Stimulated activated CD8-positive, alpha-beta memory T cell treated with anti-CD3 and anti-CD28 coated beads, Interleukin-7, amount 100 ng/mL, for 1 hour (primary cell): ENCODE measurements at places on chromosomes 13 and 19.

DNA sequence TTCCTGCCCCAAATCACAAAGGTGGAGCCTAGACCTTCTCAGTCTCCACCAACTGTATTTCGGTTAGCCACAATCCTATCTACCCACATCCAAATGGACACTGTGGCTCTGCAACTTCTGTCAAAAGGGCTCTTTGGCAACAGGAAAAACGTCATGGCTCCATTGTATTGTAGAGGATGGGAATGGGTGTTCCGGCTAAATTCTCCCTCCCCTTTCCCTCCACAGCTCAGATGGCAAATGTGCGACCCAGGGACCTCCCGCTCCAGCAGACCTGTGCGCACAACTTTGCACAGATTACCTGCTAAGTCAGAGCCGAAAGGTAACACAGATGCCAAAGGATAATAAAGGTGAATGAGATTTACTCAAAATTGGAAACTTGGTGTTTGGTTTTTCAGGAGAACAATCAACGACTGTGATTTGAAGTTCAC lies 968 bp upstream of the KL start:
- DNase-seq, result no peak

GRCh38 chr19:48806818-48807589 lies 3.8 kb downstream of the BCAT2 start:
- no peak for DNase-seq

DNA sequence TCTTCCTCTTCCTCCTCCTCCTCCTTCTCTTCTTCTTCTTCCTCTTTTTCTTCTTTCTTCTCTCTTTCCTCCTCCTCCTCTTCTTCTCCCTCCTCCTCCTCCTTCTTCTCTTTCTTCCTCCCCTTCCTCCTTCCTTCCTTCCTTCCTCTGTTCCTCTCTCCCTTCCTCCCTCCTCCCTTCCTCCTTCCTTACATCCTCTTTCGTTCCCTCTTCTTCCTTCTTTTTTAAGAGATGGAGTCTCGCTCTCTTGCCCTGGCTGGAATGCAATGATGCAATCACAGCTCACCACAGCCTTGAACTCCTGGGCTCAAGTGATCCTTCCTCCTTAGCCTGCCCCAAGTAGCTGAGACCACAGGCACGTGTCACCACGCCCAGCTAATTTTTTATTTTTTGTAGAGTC lies 13.2 kb downstream of the EHD2 start:
- DNase-seq, result no peak

GRCh38 chr19:6065685-6066374 lies 44.5 kb downstream of the RFX2 start:
- no peak for DNase-seq

- no peak for DNase-seq
Measured at GRCh38 chr19:42038666-42039065, 31.3 kb downstream of the GRIK5 start.

DNA sequence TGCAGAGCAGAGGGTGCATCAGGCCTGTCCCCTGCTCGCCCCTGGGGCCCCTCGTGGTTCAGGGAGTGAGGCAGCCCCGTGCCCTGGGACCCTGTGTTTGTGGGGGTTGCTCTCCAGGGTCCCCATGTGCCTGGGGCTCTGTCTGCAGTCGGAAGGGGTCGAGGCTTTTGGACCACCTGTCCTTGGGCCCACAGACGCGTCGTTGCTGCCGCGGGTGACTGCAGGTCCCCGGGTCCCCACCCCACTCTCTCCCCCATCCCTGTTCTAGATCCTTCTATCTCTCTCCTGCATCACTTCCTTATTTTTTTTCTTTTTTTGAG lies 1.9 kb downstream of the PCSK4 start:
- DNase-seq, result no peak

DNA sequence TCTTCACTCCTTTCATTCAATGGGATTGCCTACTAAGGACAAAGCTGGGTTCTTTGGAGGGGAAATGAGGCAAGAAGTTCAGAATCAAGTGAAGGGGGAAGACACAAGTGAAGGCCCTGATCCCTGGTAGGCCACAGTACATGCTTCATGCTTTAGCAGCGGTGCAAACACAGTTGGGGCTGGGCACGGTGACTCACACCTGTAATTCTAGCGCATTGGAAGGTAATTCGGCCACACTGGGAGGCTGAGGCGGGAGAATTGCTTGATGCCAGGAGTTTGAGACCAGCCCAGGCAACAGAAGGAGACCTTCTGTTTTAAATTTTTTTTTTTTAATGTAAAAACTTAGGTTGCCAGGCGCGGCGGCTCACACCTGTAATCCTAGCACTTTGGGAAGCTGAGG lies 23.4 kb upstream of the GATAD2A start:
- DNase-seq, result no peak

GRCh38 chr13:49063497-49063896 lies 87.8 kb downstream of the FNDC3A start:
- no peak for DNase-seq

- no peak for DNase-seq
Measured at GRCh38 chr13:63308549-63309165, 1893.0 kb upstream of the PCDH20 start.

DNA sequence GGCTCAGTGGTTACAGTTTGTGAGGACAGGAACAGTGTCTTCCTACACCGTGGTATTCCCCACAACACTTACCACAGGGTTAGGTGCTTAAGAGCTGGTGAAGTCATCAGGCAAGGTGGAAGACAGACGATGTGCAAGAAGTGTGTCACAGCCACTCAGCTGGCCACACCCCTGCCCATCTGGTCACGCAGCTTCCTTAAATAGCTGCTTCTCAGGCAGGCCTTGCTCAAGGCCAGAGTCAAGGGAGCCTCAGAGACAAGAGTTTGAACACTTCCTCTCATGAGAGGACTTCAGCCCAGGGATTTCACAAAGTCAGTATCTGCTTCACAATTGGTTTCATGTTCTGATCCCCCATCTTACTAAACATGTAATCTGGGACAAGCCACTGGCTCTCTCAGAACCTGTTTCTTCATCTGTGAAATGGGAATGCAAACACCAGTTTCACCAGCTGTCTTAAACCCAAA lies 80.3 kb upstream of the FRY start:
- no peak for DNase-seq

DNA sequence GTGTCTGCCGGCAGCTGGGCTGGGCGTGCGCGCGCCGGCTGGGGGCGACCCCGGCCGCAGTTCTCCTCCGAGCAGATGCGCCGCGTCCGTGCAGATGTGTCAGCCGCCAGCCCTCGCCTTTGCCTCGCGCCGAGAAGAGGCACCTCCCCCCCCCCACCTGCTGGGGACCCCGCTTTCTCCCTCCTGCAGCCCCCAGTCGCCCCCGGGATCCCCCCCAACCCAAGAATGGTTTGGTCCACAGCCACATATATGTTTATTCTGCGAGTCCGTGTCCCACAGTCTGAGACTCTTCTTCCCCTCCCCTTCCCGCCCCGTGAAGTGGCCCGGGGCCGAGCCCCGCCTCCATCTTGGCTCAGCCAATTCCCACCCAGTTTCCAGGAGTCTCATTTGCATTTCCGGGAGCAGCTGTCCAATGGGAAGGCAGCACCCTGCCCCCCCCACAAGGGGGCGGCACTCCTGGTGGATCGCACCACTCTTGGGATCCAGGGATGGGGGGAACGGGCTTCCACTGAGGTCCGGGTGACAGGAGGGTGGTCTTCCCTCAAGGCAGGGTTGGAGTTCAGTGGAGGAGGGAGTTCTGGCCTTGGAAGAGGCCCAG lies 8.6 kb downstream of the ISOC2 start:
- no peak for DNase-seq

GRCh38 chr13:39968646-39969475 lies 313.4 kb downstream of the COG6 start:
- DNase-seq, result no peak

- no peak for DNase-seq
Measured at GRCh38 chr19:31503211-31503610, 154.0 kb upstream of the TSHZ3 start.

GRCh38 chr19:19259741-19260140 lies 13.4 kb downstream of the TM6SF2 start:
- no peak for DNase-seq

DNA sequence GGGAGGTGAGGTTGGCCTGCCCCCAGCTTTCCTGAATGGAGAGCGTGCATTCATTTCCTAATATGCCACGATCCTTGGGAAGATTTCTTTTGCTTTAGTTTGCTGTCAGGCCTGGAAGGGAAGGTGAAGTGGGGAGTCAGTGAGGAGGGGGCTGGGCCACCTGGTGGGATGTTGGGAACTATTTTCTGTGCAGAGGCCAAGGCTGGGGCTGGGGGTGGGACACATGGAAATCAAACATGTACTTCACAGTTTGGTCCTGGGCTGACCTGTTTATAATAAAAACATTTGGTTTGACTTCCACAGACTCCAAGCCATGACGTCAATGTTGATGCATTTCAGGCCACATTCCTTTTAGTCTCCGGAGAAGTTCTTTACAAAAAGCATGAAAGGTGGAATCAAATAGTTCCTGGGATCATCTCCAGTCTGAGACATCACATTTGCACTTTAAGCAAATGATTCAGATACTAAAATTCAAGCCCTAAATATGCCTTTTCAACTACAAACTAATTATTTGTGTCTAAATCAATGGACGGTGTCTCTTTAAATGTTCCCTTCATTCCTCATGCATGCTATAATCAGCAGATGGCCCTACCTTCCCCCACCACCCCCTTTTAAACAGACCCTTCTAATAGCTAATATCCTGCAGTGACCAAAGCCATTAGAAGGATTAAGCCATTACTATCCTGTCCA lies 41.5 kb upstream of the MEDAG start:
- DNase-seq, result no peak

- no peak for DNase-seq
Measured at GRCh38 chr13:71759651-71760511, 107.1 kb downstream of the DACH1 start.

DNA sequence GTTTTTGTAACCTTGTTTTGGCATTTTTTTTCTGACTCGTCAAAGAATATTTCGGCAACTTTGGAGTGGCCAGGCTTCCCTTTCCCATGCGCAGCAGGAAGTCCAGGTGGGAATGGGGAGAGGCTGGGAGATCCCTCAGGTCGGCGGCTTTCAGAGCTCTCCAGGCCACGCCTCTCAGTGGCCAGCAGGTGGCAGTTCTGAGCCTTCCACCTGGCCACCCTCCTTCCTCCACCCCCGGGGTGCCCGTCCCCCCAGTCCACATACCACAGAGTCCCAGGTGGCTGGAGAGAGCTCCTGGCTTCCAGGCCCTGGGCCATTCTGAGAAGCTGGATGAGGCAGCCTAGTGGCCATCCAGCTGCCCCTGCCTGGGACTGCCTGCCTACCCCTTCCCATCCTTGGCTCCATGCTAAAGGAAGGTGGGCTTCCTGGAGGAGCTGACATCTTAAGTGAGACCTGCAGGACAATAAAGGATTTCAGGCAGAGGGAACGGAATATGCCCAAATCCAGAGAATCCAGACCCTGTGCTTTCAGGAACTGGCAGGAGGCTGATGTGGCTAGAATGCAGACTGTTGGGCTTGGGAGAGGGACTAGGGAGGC lies 46.3 kb downstream of the CCNE1 start:
- no peak for DNase-seq

DNA sequence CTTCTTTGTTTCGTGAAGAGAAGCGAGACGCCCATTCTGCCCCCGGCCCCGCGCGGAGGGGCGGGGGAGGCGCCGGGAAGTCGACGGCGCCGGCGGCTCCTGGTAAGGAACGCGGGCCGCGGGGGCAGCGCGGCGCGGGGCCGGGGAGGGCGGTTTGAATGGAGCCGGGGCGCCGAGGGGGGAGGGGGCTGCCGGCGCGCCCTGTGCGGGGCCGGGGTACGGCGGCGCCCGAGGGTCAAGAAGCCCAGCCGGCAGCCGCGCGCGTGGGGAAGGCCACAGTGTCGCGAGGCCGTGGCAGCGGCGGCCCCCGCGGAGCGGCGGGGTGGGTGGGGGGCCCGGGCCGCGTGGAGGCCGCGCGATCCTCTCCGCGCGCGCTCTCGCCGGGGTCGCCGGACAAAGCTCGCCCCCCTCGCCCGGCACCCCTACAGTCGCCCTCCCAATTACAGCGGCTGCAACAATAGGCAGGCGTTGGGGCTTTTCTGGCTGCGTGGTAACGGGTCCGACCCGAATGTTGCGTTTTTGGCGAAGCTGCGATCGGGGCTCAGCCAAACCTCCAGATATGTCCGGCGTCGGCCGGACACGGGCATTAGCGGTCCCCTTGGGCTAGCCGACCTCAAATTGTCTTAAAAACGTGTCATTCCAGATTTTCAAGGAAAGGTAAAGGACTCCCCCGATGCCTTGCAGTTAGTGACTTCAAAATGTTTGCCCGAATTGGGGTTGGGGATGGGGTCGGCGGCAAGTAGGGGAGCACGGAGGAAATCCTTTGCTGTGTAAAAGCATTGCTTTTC lies 437 bp downstream of the SMARCA4 start:
- DNase-seq, result no peak

DNA sequence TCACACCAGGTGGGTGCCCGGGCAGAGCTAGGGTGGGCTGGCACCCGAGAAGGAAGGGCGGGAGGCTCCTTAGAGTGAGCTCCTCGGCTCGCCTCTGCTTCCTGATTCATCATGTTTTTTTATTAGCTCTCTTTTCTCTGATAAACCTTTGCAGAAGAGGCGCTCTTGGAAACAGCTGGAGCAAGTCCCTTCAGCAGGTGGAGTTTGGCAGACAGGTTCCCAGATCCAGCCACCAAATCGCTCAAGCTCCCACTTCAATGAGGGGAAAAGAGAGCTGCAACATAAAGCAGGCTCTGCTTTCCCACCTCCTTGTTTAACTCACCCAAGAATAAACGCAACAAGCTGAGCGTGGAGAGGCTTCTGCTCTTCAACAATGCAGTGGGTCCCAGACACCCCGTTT lies 244.8 kb downstream of the TSHZ3 start:
- no peak for DNase-seq

DNA sequence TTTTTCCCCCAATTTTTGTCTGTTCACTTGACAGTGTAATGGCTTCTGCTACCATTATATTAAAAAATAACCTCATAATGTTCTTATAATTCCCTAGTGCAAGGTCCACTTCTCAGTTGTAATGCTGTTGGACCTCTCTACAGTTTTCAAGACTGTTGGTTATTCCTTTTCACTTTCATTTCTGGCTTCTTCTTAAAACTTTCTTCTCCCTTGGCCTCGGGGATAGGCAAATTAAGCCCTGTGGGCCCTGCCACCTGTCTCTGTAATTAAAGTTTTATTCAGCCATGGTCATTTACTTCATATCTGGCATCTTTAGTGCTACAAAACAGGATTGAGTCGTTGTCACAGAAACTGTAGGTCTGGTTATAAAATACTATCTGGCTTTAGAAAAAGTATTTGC lies 313.5 kb downstream of the KLF12 start:
- DNase-seq, result no peak

DNA sequence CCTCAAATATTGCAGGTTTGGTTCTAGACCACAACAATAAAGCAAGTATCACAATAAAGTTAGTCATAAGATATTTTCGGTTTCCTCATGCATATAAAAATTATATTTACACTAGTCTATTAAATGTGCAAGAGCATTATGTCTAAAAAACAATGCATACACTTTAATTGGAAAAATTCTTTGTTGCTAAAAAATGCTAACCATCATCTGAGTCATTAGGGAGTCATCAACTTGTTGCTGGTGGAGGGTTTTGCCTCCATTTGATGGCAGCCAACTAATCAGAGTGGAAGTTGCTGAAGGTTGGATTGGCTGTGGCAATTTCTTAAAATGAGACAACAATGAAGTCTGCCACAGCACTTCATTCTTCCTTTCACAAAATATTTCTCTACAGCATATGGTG lies 422.3 kb upstream of the GPC6 start:
- no peak for DNase-seq

- no peak for DNase-seq
Measured at GRCh38 chr13:77876176-77876575, 42.5 kb downstream of the EDNRB start.

- DNase-seq, result no peak
Measured at GRCh38 chr19:15318241-15318691, 14.1 kb downstream of the BRD4 start.
